NCI-H1930 (cell line): ENCODE measurements at places on chromosomes 7 and 10.

- no peak for DNase-seq
Measured at GRCh38 chr10:119511828-119512515, 30.5 kb downstream of the RGS10 start.

DNA sequence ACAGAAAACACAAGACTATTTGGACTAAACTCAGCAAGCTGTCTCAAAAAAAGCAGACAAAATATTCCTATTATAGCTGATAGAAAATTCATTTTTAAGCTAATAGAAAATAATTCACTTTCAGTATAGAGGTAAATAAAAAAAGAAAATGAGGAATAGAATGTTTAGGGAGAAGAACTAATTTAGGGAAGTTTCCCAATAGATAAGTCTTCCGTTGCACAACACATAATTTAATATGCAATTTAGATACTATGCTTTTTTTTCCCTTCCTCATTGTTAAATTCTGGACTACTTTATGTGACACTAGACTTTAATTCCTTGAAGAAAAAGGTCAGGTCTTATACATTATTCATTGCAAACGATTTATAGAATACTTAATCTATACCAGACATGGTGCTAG lies 10.3 kb downstream of the PNPLA8 start:
- DNase-seq: no peak

DNA sequence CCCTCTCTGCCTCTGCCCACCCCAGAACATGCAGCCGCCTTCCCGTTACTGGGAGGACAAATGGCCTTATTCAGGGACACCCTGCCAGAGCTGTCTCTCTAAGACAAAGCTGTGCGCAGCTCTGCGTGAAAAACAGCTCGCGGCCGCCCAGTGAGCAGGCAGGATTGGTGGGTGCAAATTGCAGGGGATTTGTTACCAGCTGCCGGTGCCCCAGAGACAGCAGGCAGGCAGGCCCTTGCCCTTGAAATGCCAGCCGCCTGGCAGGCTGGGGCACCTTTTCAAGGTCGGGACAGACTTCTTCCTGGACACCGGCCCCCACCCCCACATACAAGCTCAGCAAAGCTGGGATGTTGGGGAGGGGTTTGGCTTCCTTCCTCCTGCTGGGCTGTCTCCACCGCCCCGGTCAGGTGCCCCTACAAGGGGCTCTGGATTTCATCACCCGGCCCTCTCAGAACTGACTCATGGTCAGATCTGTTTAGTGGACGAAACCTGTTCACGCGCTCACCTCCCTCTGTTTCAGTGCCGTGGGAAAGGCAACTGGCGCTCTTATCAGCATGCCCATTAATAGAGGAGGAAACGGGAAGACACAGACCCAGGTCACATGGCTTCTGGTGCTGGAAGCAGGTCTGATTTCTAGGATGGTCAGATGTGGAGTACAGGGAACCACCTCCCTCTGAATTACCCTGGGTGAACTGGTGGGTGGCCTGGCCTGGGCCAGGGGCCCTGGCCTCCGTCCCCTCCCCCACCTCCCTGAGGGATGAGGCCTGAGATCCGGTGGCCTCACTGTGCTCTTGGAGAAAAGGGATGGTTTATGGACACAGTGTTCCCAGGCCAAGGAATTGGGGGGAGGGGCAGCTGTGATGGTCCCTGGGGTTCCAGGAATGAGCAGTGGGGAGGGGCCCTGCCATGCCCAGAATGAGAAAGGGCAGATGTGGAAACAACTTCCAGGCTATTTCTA lies 123.9 kb upstream of the PPIF start:
- DNase-seq: no peak

DNA sequence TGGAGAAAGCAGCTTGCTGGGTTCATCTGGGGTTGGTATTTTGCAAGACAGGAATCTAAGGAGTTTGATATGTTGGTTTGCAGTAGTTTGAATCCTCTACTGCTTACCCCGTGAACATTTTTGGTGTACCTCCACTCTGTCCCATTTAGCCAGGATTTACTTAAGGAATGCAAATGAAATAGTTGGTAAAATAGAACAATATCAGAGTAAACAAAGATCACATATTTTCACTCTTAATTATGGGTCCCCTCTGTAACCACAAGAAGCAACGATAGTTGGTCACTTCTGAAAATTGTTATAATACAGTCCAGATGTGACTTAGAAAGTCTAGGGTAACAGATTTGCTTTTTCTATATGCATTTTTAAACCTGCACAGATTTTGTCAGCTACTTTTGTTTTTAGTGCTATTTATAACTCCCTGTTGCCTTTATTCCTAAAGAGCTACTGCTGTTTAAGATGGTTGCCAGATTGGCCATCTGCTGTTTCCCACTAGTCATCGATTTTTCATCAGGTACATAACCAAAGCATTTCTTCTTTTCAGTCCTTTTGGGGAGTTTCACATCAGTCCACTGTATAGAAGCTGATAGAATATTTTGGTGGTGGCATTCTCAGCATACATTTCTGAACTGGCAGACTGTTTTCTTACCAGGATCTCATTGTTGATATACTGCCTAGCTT lies 37.6 kb downstream of the MAPK8 start:
- DNase-seq: no peak

DNA sequence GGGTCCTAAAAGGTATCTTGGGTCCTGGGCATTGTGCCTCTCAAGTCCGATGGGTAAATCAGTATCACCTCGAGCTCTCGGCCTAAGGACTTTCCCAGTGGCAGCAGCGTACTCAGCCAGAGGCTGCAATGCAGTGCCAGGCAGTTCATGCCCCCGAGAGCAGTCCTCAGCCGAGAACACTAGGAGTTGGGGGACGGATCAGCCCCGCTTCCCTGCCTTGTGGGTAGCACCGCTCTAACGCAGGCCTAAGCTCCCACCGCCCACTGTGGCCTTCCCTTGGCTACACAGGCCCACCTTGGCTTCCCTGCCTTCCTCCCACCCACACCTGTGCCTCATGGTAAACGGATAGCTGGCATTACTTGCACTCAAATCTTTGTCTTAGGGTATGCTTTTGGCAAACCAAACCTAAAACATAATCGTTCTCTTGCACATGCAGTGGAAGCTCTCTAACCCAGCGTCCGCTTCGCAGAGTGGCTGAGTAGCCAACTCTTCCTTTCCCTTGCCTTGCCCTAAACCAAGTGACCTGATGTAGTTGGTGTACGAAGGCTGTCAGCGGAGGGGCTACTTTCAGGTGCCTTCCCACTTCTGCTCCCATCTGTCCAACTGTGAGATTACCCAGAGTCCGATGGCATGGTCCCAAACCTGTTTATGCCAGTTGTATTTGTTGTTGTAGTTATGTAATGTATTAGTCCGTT lies 73.2 kb upstream of the CHST15 start:
- no peak for DNase-seq

GRCh38 chr10:13349463-13350274 lies 1.6 kb upstream of the SEPHS1 start:
- DNase-seq: no peak

DNA sequence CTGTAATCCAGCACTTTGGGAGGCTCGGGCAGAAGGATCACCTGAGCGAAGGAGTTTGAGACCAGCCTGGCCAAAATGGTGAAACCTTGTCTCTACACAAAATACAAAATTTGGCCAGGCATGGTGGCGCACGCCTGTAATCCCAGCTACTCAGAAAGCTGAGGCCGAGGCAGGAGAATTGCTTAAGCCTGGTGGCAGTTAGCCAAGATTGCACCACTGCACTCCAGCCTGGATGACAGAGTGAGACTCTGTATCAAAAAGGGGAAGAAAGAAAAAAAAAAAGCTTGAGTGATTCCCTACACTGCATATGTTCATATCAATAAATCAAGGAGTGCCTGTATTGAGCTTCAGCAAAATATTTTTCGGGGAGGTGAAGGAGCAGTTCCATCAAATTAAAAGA lies 45.8 kb upstream of the SRRM3 start:
- no peak for DNase-seq

GRCh38 chr10:124869941-124870340 lies 68.3 kb downstream of the ABRAXAS2 start:
- DNase-seq: no peak

- DNase-seq: no peak
Measured at GRCh38 chr7:64628721-64629120, 37.2 kb upstream of the ZNF107 start.
